ENCODE measurements at places on chromosomes 3 and 15.

DNA sequence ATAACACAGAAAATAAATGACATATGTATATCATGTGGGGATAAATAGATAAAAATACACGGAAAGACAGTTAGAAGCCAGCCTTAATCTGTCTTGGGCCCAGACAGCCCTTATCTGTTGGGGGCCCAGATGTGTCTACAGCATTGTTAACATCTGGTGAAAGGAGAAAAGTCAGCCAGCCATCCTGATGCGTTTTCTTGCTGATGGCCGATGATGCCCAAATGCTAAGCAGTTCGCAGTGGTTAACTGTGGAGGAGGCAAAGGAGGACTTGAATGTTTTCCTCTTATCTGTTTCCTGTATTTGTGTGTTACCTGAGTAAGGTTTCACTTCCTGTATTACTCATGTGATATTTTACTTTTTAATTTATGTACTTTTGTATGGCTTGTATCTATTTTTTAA is 46.2 kb downstream of the NOX5 start:
- no peak for DNase-seq

- no peak for DNase-seq
Observed at GRCh38 chr3:189748046-189748445, 116.9 kb downstream of the TP63 start.

- no peak for DNase-seq
Observed at GRCh38 chr3:8739757-8740504, 6.3 kb downstream of the CAV3 start.

- DNase-seq = no peak
Observed at GRCh38 chr3:49976942-49977341, 37.0 kb downstream of the RBM6 start.

GRCh38 chr3:46663591-46664135 is 29.8 kb downstream of the ALS2CL start:
- DNase-seq = no peak

DNA sequence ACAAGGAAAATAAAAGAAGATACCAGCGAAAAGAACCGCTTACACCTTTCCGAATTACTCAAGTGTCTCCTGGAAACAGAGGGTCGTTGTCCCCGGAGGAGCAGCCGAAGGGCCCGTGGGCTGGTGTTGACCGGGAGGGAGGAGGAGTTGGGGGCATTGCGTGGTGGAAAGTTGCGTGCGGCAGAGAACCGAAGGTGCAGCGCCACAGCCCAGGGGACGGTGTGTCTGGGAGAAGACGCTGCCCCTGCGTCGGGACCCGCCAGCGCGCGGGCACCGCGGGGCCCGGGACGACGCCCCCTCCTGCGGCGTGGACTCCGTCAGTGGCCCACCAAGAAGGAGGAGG is 325 bp downstream of the ALCAM start:
- peak; percentile 78 for DNase-seq

DNA sequence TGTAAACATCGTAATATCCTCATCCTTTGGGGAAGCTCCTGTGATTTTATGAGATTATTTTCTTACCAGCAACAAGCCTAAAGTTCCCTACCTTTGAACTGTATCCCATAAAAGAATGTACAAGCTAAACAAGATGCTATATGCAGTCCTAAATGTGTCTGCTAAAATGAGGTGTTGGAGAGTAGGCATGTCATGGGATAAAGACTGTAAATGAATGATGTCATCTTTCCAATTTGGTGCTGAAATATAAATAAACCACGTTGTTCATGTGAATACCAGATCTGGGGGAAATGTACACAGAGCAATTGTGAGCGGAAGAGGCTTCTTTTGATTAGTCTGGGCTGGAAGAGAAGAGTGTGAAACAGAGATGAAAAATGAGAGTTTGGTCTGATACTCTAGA is 214.9 kb upstream of the WNT5A start:
- no peak for DNase-seq

GRCh38 chr3:27521179-27521871 is 37.1 kb upstream of the SLC4A7 start:
- no peak for DNase-seq

DNA sequence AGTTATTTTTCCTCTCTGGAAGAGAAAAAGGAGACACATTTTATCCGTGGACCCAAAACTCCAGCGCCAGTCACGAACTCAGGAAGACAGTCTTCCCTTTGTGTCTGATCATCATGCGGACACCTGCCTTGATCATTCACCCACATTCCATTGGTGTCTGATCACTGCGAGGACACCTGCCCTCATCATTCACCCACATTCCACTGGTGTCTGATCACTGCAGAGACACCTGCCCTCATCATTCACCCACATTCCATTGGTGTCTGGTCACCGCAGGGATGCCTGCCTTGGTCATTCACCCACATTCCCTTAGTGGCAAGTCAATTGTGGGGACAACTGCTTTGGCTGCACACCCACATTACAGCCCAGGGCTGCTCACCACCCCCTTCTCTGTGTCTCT is 148.9 kb downstream of the ROBO1 start:
- no peak for DNase-seq

DNA sequence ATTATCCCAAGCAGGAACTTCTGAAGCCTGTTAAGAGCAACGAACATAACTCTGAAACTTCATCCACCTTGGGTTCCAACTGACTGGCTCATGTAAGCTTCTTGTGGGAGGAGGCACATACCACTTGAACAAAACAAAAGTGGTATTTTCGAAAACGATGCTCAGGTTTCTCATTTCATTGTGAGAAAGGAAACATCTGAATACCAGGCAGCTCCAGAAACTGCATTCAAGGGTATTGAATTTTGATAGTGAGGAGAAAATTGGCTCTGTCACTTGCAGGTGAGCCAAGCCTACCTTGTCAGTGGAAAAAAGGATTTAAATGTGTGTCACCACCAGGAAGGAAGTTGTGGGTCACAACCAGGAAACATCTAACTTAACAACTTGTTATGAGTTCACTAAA is 218.1 kb upstream of the SATB1 start:
- no peak for DNase-seq

GRCh38 chr3:16176391-16177030 is 2.0 kb downstream of the GALNT15 start:
- peak; percentile 67 for DNase-seq

GRCh38 chr3:64358853-64359252 is 133.6 kb upstream of the PRICKLE2 start:
- no peak for DNase-seq

- no peak for DNase-seq
Observed at GRCh38 chr3:95341314-95341713, 1278.5 kb downstream of the NSUN3 start.

DNA sequence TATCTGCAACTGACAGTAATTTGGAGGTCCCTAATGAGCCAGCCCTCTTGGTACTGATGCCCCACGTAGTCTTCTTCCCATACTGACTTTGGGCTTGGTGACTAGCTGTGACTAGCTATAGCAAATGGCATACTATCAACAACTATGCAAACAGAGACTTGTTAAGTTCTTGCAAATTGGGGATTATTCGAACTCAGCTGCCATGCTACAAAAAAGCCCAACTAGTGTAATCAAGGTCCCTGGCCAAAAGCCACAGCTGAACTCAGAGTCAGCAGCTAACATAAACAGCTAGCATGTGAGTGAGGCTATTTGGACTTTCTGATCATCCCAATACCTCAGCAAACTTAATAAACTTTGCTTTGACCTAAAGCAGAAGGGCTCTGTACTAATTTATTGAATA is 121.2 kb upstream of the PLXND1 start:
- no peak for DNase-seq
